Glutamatergic neuron (in vitro differentiated cells): ENCODE measurements at places on chromosomes 2 and 18. TPM values are rescaled to one million over a fixed set of nuclear protein-coding genes. Genes with fewer than 3 reads are reported as not detected.

DNA sequence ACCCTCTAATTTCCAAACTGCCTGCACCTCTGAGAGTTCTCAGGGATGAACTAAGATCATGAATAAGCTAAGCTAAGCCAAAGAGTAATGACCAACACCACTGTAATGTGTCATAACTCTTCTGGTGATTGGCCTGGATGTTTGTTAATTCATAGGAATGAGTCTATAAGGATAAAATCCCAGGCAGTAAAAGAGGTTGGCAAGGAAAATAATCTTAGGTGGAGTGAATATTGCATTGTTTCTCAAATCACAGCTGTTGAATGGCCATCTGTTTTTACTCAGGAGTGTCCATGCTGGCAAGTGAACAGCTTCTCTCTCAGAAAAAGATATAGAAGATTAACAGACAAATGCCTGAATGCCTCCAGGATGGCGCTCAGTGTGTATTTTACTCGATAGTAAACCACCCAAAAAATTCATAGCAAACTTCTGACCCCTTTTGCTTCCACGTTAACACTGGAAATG lies 60.8 kb upstream of the GLS start:
- H3K27me3 ChIP-seq: no peaks in the 10 kb centered on the region
- H3K4me3 ChIP-seq: no peak overlapping the region
- H3K36me3 ChIP-seq: peaks cover 9% of the 10 kb centered on the region
- H3K4me1 ChIP-seq: peaks cover 12% of the 10 kb centered on the region
- H3K27ac ChIP-seq: peak overlapping the region; percentile 40
- no peak for DNase-seq

DNA sequence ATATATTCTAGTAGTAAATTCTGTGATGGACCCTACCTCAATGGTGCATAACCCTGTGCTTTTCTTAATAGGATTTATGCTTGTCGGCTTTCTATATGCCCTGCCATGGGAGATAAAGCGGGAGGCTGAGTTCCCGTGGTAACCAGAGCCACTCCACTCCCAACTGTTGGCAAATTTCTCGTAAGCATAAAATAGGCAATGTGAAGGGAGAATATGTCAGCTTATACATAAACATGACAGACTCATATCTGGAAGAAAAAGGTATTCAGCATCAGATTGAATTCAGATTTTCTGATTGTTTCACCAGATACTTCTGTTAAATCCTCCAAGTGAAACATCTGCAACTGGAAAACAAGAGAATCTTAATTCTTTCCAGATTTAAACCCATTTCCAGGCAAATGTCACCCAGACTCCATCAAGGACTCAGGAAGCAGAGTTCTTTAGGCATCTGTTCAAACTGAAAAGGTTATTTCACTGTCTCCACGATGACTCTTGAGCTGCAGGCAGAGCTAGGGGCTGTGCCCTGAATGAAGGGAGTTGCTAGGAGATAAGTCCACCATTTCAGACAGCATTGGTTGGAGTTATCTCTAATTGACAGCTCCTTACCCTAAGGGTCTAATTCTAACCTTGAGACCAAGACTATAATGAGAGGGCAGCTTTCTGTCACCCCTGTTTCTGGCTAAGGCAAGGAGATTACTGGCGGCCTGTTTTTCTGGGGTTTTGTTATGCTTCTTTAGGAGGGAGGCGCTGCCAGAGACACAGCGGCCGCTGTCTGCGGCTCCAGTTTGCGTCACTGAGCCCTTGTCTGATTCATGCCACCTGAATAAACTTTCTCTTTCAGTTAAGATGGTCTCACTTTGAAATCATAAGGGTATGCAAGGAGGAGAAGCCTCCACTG lies 381.3 kb downstream of the SOX11 start:
- H3K27me3 ChIP-seq: no peaks in the 10 kb centered on the region
- no peak overlapping the region for H3K4me3 ChIP-seq
- no peak for DNase-seq
- H3K27ac ChIP-seq: peak overlapping the region; percentile 85
- H3K4me1 ChIP-seq: peaks cover 57% of the 10 kb centered on the region

Gene METTL4
- 15.4 TPM for total RNA-seq

Gene AGXT
- not detected for total RNA-seq
